ENCODE measurements at places on chromosomes 7 and 10.

DNA sequence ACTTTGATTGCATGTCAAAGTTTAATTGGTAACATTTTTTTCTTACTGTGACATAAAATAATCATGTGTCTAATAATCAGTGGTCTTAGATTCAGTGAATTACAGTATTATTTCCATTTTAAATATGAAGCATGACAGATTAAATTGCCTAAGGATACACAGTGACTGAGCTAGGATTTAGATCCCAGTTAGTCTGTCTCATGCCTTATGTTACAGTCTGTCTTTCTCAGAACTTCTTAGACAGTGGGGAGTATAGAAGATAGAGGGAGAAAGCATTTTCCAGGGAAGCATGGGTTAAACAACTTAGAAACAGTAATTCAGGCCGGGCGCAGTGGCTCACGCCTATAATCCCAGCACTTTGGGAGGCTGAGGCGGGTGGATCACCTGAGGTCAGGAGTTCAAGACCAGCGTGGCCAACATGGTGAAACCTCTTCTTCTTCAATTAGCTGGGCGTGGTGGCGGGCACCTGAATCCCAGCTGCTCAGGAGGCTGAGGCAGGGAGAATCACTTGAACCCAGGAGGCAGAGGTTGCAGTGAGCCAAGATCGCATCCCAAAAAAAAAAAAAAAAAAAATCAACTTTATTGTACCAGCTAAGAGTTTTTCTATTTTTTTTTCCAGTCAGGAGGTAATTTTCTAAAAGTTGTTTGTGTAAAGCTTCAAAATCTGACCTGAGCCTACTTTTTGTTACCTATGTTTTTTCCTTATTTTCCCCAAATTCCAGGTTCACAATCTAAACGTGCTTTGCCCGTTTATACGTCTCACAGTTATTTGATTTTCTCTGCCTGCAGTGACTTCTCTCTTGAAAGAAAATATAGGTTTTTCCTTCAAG is 3.3 kb downstream of the CASD1 start:
- no peak for DNase-seq

- no peak for DNase-seq
Measured at GRCh38 chr7:81810476-81811155, 40.8 kb upstream of the HGF start.

- DNase-seq, result no peak
Measured at GRCh38 chr10:49614242-49615198, 683 bp downstream of the CHAT start.

- no peak for DNase-seq
Measured at GRCh38 chr7:114160925-114161324, 242.1 kb upstream of the PPP1R3A start.

DNA sequence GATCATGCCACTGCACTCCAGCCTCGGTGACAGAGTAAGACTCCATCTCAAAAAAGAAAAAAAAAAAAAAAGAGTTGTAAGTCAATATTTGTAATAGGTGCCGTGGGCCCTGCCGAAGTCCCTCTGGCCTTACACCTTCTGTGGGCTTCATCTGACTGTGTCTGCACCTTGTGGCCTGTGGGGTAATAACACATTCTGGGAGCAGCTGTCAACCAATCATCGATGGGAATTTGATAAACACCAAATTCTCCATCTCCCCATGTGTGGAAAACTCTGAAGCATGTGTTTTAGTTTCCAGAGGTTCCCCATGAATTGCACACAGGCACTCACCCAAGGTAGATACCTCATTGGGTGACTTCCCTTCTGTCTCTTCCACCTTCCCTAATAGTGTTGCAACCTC is 10.8 kb downstream of the ZNF394 start:
- DNase-seq, result no peak

DNA sequence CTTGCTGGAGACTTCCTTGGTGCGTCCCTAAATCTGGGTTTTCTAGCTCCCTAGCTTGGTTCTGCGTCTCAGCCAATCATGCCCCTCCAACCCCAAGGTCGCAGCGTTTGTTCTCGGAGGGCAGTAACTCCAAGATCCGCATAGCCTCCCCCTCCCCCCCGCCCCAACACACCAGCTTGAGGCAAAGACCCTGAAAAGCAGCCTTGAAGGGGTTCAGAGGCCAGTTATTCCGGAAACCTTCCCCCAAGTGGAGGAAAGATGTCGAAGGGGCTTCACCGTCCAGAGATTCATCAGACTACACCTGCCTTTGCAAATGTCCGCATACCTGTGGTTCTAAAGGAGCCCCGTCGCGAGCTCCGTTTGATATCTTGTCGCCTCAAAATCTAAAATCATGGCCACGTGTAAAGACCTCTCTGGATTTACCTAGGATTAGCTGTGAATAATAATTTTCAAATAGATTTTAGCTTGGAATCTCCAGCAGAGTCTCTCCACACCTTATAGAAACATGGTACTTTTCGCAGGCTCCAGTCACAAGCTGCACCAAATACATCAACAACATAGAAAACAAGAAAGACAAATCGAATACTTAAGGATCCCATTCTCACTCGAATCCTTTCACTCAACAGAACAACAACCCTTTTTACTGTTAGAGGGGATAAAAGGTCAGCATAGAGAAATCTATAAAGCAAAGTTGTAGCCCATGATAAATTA is 7.9 kb downstream of the DLX6 start:
- no peak for DNase-seq

DNA sequence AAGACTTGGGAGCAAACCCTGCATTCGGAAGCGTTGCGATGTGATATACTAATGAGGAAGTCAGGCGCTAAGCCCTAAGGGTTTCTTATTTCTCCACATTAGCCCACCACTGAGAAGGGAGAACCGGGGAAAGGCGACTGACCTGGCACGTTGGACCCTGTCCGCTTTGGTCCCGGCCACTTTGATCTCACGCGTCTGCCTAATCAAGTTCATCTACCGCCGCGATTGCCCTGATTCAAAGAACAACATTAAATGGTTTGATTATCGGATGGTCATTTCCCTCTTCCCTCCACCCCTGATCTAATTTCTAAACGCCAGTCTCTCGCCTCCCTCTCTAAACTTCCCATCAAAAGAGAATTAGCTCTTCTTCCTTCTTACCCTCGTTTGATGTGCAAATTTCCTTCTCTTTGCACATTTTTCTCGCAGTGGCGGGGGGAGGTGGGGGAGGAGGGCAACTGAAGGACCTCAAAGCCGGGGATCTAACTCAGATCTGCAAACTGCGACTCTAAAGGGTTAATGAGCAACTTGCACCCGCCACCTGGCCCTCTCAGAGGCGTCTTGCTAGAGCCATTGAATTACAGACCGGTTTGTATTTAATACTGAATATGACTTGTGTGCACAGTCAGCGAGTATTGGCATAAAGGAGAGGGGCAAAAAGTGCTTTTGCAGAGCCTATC is 687 bp upstream of the DKK1 start:
- no peak for DNase-seq

- peak; percentile 30 for DNase-seq
Measured at GRCh38 chr10:11180228-11180627, 162.6 kb downstream of the CELF2 start.

DNA sequence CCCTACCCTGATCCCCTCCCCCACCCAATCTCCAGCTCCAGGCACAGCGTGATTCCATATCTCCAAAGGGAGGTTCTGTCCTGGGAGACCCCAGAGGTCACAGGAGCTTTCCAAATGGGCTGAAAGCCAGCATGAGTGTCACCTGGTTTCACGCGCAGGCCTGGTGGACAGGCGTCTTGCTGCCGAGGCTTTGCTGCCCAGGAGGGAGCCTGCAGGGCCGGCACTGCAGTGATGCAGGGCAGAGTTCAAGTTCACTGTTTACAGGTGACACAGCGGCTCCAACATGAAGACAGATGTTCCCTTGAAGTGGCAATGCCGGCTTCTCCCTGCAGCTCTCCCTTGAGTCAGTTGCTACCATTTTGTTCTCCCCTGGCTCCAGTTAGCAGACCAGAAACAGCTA is 104.3 kb downstream of the TCERG1L start:
- DNase-seq, result no peak

- DNase-seq, result no peak
Measured at GRCh38 chr7:7908622-7909145, 59.9 kb upstream of the GLCCI1 start.

DNA sequence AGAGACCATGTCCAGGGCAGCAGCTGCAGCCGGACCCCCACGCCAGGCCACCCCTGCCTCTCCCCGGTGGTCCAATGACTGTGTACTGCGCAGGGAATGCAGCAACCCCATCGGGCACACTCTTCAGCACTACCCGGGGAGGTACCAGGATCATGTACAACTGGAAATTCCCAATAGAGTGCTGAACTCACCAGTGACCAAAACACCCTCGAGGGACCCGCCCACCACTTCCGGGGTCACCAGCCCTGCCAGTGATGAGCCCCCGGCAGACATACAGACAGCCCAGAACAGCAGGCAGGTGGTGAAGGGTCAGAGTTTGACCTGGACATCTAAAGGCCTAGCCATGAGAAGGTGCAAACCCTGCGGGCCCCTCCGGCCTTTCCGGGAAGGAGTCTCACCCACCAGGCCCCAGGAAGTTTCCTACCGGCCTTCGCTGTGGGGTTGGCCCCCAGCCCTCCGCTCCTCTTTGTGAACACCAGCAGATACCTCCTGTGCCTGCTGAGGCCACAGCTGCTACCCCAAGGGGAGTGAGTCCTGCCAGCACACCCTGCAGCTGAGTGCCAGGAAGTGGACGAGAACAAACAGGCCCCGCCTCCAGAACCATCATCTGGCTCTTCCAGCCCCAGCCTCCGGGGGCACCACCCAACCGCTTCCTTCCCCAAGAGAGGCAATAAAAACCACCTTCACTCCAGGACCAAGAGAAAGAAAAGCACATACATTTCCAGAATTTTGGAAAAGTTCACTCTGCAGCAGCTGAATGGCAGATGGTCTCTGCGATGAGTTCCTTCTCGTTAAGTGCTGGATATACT is 5.0 kb upstream of the ANKRD61 start:
- peak; percentile 35 for DNase-seq

- no peak for DNase-seq
Measured at GRCh38 chr10:178208-178607, 43.0 kb downstream of the ZMYND11 start.

- no peak for DNase-seq
Measured at GRCh38 chr7:151416941-151417315, 7.1 kb upstream of the WDR86 start.

GRCh38 chr10:111240348-111240747 is 163.5 kb downstream of the ADRA2A start:
- DNase-seq, result no peak

DNA sequence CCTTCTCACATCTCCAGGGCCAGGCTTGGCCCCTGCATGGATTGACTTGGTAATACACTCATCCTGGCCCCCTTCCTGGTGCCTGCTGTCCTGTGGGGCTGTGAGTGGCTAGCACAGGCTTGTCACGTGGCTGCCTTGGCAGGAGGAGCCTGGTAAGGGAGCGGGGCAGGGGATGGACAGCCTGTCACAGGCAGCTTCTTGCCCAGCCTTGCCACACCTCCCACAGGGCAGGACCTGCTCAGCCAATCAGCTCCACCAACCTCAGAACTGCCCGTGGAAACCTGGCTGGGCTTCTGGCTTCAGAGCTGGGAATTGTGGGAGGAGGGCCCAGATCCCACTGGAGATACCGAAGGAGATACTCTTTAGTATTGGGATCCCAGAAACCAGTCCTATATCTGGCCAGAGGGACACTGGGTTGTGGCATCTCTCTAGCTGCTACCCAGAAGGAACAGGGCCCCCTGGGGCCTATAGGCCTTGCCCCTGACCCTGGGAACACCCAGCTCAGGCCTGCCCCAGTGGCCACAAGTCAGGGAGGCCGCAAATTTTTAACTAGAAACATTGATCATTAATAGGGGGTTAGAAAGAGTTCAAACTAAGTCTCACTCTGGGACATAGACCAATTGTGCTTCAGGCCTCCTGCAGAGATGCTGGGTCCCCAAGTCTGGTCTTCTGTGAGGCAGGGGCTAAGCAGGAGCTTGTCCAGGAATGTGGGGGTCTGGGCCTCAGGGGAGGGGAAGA is at the start of gene HOGA1:
HOGA1 (plus strand) TSS at position 330 of the 738 bp plus-strand sequence; CDS start at position 645, 315 bp downstream.
- no peak for DNase-seq

DNA sequence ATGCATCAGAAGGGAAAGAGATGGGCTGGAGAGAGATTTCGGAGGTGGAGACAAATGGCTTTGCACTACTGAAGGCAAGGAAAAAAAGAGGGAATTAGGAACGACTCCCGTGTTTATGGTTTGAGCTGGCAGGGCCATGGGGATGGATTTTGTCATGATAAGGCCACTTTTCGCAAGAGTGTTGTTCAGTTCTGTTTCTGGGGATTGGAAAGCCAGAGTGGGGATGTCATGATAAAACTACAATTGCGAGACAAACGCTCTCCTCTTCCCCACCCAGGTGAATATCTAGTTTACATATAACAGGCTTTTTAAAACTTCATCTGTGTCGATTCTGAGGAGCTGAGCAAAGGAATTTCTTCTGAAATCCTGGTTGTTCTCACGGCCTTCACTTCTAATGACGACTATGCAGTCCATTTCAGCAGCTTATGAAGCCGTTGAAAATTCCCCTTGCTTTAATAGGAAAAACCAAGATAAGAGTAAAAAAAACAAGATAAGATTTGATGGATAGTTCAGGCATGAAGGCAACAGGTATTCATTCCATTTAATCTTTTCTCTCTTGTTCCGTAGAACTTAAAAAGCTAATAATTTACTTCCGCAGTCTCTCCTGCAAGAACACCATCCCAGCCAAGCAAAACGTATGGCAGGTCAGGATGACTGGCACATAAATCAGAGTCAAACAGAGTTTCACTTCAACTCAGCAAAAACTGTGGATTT is 245.6 kb upstream of the PITRM1 start:
- DNase-seq, result no peak

DNA sequence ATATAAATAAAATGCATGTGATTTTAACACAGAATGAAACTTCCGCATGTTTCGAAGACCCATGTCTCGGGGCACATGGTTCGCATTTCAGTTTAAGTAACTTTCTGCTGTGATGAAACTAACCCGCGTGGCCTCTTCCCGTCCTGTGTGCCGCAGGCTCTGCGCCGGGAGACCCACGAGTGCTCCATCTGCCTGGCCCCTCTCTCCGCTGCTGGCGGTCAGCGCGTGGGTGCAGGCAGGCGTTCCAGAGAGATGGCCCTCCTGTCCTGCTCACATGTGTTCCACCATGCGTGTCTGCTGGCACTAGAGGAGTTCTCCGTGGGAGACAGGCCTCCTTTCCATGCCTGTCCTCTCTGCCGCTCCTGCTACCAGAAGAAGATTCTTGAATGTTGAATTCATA is 35.7 kb downstream of the RNF32 start:
- no peak for DNase-seq

GRCh38 chr10:48836605-48837004 is 103.0 kb downstream of the LRRC18 start:
- DNase-seq, result no peak

DNA sequence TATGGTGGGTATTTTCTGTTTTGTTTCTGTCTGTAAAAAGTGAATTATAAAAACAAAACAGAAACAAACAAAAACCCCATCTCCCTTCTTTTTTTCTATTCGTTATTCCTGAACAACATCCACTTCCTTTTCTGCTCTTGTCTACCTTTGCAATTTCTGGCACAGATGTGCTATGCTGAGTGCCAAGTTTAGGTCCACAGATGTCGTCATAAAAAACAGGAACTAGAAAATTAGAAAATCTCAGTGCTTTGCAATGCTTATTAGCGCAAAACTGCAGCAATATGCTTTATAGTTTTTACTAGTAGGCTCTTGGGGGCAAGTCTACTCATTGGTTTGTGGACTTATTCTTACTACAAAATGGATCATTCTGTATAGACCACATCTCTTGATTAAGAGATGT is 94.2 kb upstream of the PRKCQ start:
- no peak for DNase-seq

Measured in stimulated activated CD8-positive, alpha-beta memory T cell treated with anti-CD3 and anti-CD28 coated beads, Interleukin-7, amount 100 ng/mL, for 1 hour (primary cell).